ENCODE measurements at places on chromosomes 5 and 9.

DNA sequence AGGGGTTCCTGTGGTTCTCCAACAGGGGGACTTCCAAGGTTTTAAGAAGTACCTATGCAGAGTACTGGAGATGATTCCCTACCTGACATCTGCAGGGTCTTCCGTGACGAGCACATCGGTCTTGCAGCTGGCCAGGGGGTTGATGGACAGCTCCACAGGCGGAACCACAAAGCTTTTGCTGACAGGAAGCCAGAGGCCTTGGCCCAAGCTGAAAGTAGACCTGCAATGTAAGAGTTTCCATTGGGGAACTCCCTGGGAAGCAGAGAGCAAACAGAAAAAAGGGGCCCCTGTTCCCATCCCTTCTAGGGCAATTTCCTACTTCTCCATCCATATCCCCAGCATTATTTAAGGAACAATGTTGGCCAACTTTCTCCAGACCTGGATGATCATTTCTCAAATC is 288.0 kb downstream of the TRIM32 start:
- DNase-seq = no peak

DNA sequence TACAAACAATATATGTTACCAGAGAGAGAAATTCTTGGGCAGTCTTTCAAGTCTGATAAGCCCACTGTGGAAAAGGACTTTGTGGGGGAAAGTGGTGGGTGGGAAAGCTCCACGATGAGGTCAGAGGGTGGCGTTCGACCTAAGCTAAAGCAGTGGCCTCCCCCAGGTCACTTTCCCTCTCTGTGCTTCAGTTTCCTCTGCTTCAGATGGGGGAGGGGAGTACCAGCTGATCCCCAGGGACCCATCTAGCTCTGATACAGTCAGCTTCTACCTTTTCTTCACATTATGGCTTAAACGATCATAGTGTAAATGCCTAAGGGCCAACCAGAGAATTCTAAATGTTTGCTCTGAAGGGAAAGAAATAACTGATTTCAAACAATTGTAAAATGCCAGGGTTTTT is 36.6 kb upstream of the ARSB start:
- DNase-seq = no peak

DNA sequence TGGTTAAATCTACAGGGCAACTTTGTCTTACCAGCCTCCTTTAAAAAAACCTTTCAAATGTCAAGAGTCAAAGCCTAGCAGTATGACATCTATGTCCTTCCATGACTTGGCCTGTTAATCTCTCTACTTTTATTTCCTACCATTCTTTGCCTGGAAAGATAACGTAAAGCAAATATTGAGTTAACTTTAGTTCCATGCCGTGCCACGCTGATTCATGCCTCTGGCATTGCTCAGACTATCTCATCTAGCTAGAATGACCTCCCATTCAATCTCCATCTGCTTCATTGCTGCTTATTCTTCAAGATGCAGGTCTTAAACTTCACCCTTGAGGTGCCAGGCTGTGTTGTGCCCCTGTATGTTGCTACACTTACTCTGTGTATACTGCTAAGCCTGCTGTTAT is 729.8 kb downstream of the EFNA5 start:
- no peak for DNase-seq

DNA sequence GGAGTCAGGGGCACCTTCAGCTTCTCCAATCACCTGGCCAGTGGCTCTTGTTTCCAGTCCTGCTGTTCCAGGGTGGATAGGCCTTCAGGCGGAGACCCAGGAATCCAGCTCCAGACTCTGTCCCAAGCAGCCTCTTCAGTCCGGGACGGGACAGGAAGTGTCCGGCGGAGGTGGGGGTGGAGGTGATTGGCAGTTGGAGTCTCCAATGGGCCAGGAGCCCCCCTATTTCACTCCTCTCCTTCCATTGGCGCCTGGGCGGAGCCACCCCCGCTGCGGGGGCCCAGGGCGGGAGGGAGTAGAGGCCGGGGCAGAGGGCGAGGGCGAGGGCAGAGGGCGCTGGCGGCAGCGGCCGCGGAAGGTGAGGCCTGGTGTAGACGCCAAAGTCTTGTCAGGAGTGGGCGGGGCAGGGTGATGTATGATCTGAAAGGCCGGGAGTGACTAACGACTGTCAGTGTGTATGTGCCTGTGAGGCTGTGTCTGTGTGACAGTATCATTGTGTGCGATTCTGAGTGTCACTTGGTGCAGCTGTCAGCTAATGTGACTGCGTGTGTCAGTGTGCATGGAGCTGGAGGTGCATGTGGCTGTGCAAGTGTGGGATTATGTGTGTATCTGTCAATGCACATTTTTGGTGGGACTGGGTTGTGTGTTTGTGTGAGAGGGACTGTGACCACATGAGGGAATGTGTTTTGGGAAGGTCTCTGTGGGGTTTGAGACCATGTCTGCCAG is at the start of gene IL11RA:
IL11RA (plus strand) TSS at position 310 of the 726 bp plus-strand sequence. CDS start 3,033 bp downstream, outside the sequence.
- no peak for DNase-seq

DNA sequence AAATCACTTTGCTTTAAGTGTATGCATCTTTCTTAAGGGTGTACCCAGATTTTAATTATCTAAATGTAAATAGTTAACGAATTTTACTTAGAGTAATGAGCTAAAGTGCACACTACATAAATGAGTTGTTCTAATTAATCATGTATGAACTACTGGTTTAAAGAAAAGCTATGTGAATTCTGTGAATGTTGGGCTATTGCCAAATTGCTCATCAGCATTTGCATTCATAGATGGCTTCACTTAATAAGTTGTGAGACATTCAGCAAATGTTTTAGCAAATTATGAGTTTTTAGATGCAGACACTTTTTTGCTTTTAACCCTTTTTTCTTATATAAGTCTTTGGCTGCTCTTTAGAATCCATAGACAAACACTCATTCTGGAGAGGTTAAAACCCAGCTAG is 175.7 kb downstream of the PBX3 start:
- no peak for DNase-seq

DNA sequence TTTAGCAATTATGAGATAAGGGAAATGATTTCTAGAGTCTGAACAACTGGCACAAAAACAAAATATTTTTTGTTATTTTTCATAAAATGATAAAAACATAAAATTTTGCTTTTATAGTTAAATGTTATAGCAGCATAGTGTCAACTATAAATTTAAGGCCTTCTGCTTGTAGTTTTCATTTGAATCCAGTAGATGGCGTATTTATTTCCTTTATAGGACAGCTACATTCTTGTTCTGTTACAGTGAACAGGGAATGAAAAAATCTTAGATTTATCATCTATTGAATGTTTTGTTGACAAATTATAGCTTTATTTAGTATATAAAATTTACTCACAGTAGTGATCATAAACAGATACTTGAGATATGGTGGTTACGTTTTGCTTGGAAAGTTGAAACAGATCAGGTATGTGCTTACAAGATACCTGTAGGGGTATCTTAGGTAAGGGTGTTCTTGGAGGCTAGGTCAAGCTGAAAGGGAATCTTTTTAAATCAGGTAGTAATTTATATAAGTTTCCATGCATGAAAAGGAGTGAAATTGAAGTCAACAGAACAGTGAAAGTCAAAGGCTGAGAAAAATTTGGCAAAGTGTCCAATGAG is 239.3 kb upstream of the GRIN3A start:
- DNase-seq = peak; percentile 6

DNA sequence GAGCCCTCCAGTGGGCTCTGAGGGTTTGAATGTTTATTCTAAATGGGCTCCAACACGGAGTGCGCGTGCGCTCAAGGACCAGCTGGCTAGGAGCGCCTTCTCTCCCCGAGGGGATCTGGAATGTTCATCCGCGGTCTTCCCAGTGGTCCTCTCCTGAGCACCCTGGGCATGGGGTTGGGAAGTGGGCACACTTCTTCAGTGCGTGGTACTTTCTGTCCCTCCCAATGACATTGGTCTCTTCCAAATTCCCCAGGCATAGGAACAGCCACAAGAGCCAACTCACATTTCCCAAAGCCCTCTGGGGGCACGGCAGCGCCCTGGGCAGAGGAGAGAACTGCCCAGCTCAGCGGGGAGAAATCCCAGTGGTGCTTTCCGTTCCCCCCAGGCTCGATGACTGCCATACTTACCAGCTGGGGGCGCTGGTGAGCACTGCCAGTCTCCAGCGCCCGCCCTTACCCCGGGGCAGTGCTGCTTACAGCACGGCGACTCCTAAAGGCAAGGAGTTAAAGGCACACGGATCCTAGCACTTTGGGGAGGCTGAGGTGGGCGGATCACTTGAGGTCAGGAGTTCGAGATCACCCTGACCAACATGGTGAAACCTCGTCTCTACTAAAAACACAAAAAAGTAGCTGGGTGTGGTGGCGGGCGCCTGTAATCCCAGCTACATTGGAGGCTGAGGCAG is 29.9 kb upstream of the OBP2B start:
- peak; percentile 2 for DNase-seq
